ENCODE measurements at places on chromosomes 12 and 14.
A peak's percentile ranks its signal among the peaks of the same experiment; 100 is the strongest.

- peak; percentile 20 for DNase-seq
Measured at GRCh38 chr12:50765095-50765911, 1.4 kb downstream of the ATF1 start.

GRCh38 chr12:8742501-8742900, 44.7 kb downstream of the RIMKLB start:
- DNase-seq = peak; percentile 32

DNA sequence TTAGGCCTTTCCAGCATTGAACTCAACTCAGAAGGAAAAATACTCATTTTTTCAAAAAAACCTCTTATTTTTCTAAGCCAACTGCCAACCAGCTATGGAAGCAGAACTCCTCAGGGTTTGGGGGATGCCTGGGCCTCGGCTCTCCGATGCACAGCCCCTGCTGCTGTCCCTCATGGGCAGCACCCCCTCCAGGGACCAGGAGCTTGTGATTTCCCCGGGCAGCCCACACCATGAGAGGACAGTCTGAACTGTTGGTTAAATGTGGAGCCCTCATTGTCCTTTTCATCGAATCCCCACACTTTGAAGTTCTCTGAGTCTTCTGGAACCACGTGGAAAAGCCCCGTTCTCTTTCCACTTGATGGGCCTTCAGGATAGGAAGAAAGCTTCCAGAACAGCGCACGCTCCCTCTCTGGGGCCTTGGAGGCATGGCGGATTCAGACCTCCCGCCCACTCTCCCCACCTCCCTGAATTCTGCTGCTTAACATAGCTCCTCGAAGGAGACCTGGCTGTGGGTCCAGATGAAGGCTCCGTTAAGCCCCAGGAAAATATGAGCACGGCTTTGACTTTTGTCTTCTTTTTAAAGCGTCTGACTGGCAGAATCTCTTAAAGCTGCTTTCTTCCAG, 156.6 kb downstream of the CALM1 start:
- no peak for DNase-seq

DNA sequence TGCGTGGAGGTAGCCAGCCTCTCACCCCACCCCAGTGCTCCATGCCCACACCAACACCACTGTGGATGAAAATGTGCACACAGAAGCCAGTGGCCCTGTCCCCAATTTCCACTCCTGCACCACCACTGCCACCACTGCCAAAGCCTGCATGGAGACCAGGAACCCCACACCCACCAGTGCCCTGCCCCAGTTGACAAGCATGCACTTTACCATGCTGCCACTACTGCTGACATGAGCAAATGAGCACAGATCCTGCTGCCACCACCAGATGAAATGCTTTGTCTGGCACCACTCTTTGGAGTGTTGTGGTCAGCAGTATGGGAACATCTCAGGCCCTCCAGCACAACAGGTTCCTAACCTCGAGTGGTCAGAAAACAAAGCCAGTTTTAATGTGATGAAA, 104.1 kb downstream of the ATXN7L3B start:
- DNase-seq = no peak

DNA sequence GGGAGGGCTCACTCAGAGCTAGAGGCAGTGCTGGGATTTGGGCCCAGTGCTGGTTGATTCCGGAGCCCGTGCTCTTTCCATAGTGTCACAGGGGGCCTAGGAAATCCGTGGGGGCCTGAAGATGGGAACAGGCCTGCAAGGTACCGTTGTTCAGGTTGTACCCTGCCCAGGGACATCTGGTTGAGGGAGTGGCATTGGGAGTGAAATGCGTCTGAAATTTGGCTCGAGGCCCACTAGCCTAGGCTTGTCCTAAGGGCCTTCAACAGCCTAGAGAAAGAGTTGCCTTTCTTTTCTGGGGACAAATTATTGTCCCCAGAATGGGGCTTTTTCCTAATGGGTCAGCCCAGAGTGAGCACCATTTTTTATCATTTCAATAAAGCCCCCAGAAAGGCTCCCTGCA, 26.4 kb upstream of the FAM222A start:
- DNase-seq = no peak
